ENCODE measurements at places on chromosomes 7 and 10.
A peak's percentile ranks its signal among the peaks of the same experiment; 100 is the strongest.

DNA sequence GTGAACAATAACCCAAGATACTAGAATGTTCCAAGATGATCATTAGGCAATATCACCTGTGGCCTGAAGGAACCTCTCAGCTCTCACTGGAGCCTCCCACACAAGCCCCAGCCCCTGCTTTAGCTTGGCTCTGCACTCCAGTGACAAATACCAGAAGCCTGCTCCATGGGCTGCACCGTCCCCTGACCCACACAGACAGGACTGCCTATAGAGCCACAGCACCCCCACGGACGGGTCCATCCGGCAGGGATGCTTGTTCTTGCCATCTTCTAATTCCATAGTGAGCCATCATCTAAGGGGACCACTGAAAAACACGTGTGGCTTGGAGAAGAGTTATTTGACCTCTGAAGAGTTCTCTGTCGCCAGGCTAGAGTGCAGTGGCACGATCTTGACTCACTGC lies 100.9 kb downstream of the PTN start:
- DNase-seq, result no peak

GRCh38 chr7:25963733-25964132 lies 188.3 kb upstream of the NFE2L3 start:
- no peak for DNase-seq

- DNase-seq, result peak; percentile 69
Observed at GRCh38 chr10:125118011-125118611, 42.3 kb downstream of the CTBP2 start.

- DNase-seq, result no peak
Observed at GRCh38 chr7:47635091-47636080, 53.5 kb upstream of the TNS3 start.

DNA sequence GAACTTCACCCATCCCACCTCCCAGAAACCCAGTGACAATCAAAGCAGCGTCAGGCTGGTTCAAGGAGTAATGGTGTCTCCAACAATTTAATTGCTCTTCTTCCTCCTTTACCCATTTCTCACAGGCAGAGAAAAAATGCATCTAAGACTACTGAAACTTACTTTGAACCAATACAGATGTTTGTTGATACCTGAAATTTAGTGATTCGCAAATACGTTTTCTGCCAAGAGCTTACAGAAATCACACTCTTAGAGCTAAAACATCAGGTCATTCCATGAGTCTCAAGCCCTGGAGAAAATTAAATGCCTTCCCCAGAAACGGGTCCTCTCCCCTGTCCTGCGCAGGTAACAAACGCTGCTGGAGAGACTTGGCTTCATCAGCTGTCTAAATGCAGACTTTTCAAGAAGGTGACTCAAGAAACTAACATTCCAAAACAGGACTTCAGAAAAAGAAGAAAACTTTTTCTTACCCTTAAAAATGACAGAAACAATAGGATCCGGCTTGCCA lies 443 bp downstream of the MYOF start:
- no peak for DNase-seq

DNA sequence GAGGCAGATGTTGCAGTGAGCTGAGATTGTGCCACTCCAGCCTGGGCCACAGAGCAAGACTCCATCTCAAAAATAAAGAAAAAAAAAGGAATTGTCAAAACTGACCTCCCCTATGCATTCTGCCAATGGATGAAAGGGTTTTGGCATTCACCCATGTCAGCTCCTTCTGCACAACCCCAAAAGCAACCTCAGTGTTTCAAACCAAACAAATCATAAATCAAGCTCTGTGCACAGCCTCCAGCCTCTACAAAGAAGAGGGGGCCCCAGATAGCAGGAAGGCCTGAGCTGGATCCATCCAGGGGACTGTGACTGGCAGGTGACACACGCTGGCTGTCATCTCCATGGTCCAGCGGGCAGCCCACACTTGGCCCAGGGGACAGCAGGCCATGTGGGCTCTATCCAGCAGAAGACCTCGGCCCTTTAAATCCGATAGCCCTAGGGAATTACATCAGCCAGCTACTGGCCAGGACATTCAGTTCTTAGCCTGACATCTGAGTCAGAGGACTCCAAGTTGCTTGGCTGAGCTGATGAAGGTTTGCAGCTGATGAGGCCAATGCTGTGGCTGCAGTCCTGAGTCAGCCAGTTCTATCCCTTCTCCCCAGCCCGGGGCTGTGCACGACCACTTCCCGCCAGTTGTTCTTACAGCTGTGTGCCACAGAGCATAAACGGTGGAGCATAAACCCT lies 52.0 kb upstream of the FIGNL1 start:
- DNase-seq, result peak; percentile 90

DNA sequence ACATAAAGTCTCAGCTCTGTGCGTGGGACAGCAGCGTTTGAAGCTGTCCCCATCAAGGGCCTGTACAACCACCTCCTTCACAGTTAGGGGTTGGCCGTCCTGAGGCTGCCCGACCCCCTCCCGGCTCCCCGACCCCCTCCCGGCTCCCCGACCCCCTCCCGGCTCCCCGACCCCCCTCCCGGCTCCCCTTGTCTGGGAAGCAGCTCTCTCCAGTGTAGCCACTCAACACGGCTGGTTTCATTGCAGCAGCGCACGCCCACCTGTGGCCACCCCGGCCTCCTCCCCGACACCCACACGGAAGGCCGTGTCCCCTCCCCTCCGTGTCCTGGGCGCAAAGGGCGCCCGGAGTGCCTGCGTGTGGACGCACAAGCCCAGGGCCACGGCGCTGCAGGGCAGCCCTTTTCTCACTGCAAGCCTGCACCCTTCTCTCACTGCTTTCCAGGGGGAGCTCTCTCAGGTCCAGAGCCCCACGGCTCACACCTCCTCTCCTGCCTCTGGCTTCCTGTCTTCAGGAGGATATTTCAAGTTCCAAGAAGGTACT lies 20.9 kb upstream of the FAM20C start:
- no peak for DNase-seq

- DNase-seq, result no peak
Observed at GRCh38 chr7:69035826-69036225, 562.4 kb upstream of the AUTS2 start.

DNA sequence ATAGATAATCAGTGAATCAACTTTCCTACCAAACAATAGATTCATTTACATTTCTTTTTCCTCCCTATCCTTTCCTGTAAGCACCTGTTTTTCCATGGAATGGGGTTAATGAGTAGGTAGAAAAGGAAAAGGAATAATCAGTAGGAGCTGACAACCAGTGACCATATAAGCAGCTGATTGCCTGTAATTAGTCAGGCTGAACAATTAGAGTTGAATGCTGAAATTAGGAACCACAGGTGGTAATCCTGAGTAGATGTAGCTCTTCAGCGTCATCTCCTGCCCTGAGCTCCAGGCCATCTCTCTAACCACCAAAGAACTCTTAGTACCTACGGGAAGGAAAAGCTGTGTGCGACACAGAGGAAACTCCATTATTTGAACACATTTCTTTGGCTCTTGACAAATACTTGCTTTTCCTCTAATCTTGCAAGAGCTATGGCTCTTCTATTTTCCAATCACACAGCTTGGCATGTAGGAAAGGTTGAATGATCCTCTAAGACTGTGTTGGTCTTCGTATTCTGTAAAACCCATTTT lies 63.8 kb downstream of the KLHDC10 start:
- DNase-seq, result no peak

DNA sequence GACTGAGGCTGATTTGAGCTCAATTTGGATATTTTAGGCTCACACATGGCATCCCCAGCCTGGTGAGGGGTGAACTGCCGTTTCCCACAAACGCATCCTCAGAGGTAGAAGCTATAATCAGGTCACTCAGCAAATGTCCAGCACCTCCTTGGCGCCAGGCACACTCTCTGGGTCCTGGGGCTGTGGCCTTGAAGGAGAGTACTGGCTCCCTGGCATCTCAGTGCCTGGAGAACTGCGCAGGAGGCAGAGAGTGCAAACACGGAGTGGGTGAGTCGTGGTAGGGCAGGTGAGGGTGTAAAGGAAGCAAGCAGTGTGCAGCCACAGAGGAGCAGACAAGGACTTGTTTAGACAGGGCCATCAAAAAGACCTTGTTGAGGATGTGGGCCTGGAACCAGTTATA lies 224.0 kb upstream of the ZNF32 start:
- no peak for DNase-seq

DNA sequence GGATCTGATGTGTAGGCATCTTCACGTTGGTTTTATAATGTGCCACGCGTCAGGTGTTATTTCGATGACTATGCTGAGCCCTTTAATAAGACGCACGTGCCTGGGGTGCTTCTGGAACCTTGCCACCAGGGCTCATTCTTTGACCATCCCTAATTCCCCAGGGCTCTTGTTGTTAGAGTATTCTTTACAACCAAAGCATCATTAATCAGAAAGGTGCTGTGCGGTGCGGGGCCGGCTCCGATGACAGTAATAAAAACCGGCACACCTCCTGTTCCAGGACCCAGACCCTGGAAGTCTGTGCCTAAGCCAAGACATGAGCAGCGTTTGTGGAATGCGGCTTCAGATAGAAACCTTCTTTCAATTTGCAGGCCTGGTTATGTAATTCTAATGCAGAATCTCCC lies 58.4 kb downstream of the MGMT start:
- peak; percentile 22 for DNase-seq

DNA sequence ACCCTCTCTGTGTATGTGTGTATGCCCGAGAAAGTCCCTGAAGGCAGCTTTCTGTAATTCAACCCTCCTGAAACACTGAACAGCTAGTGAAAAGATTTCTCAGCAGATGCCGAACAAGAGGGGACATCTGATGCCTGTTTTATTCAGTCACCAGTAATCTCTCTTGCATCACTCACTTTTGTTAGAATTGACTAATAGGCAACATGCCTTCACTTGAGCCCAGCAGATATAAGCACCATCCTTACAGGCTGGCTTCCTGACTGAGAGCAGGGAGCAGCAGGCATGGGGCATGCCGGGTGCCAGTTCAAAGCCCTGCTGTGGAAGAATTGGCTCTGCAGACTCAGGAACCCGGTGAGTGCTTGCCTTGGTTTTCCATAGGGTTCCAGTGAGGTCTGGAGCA lies at the start of gene ABCA13:
TSS of gene ABCA13 (plus strand) at position 257 of the 400 bp plus-strand sequence. CDS start at position 283, 26 bp downstream.
- no peak for DNase-seq

GRCh38 chr10:6621536-6621935 lies 41.5 kb upstream of the PRKCQ start:
- DNase-seq, result peak; percentile 0

DNA sequence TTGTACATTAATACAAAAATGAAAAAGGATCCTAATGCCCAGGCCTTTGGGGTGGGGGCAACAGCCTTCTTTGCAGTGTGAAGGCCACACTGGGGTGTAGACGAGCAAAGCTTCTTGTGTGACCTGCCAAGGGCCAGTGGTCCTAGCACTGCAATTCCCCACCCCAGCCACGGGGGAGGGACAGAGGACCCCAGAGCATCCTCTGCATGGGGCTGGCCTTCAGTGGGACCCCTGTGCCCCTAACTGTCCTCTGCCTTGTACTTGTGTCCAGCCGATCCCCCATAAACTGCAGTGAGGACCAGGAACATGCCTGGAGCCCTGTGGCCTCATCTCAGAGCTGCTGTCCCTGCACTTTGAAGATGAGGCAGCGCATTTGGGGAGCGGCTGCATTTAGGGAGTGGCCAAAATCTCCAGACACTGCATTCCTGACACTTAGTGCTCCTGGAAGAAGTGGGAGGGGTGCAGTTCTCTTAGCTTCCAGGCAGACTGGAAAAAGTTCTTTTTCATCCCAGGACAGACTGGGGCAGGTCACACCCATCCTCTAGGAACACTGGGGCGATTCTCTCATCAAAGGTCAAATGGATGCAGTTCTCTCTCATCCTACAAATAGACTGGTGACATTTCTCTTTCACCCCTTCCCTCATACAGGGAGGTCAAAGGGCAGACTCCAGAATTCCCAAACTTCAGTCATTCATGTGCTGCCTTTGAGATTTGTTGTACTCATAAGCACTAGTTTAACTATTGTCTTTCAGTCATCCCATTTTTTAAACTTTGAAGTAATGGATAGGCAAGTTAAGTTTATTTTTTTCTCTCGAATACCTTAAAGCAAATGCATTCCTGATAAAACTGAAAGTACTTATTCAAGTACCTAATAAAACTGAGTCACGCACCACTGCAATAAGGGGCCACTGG lies 922 bp upstream of the MYO1G start:
- no peak for DNase-seq

- DNase-seq, result no peak
Observed at GRCh38 chr10:114396464-114396863, 7.8 kb downstream of the AFAP1L2 start.

DNA sequence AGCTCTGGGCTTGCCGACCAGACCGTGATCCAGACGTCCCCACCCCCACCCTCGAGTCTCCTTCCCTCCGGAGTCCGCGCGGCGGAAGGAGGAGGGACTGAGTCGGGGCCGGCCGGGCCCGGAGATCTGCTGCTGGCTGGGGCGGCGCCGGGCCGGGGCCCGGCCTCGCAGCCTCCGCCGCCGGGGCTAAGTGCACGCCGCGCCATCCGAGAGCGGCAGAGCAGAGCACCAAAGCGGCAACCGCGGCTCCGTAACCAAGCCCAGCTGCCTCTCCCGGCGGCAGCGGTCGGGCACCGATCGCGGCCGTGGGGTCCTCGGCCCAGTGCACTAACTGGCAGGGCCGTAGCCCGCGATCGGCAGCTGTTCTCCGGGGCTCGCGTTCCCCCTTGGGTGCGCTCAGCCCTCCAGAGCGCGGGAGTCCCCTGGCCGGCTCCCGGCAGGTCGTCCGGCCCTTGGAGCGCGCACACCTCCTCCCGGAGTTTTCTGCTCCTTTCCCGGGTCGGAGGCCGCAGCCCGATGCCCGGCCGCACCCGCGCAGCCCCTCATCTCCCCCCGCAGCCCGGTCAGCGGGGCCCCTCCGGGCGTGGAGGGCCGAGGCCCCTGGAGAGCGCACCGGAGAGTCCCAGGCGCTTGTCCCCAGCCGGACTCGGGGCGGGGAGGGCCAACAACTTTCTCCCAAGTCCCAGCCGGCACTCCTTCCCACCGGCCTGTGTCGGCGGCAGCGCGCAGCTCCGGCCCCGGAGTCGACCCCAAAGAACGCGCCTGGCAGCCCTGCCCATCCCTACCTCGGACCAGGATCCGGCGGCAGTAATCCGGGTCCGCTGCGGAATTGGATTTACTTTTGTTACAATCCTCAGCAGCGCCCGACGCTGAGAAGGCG lies 799 bp downstream of the VAX1 start:
- DNase-seq, result no peak

DNA sequence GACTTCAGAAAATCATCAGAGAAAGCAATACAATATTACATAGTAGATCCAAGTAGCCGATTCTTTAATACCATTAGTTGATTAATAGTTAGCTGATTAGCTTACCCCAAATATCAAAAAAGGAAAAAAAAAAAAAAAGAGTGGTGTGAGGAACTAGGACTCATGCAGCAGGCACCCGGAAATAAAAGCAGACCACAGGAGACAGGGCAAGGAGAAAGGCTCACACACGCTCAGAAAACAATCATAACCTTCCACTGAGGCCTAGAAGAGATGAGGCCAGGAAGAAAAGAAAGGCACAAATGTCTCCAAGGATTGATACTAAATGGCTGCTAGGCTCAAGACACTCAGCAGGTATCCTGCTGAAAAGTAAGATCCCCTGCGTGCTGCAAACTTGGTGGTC lies 25.9 kb downstream of the TRDMT1 start:
- peak; percentile 38 for DNase-seq

- no peak for DNase-seq
Observed at GRCh38 chr7:2411815-2412586, 8.6 kb downstream of the CHST12 start.

GRCh38 chr7:98283127-98283886 lies 1.8 kb downstream of the BRI3 start:
- DNase-seq, result peak; percentile 71

GRCh38 chr7:159271781-159272180 lies 127.1 kb upstream of the VIPR2 start:
- no peak for DNase-seq

- DNase-seq, result no peak
Observed at GRCh38 chr10:15462253-15462897, 91.3 kb upstream of the FAM171A1 start.

Data from stromal cell of bone marrow (primary cell).